H1 (cell line): ENCODE measurements at places on chromosomes 3 and 15. TPM values are rescaled to one million over a fixed set of nuclear protein-coding genes. Genes with fewer than 3 reads are reported as not detected.

The ERICH6 gene
- total RNA-seq = not detected in 2 replicates

DNA sequence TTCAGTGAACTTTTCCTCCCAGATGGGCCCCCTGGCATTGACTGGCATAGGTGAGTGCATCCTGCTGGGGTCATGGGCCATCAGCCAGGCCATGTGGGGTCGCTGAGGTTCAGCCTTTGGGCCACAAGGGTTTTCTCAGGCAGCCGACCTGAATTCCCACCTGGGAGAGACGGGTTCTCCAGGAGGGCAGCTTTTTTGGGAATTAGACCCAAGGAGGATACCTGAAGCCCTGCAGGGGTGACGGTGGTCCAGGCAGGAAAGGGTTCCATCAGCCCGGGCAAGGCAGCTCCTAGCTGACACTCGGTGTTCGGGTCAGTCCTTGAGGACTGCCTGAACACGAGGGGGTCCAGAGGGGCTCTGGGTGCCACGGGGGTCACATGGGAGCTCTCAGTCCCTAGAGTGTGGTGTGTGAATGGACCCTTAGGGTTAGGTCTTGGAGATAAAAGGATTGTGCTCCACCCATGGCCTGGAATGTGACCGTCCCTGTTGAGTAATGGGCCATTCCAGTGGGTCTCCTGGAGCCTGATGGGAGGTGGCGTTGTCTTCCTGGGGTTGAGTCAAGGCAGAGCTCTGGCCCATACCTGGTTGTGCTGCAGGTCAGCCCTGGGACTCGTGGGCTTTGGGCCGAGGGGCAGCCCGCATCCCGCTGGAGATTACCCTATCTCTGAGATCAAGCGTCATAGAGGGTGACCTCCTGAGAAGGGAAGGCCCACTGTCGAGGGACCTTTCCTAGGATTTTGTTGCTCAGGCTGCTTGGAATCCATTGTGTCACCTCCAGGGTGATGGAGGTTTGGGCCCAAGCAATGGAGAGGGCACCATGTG, 192.8 kb downstream of the UBE3A start:
- DNase-seq = no peak

- DNase-seq = no peak
Measured at GRCh38 chr15:40125950-40126349, 17.3 kb upstream of the BMF start.

The TNNC1 gene
- 5.8 and 9.5 TPM in 2 replicates for total RNA-seq

- DNase-seq = no peak
Measured at GRCh38 chr15:49439678-49440395, 16.8 kb downstream of the FGF7 start.

The ESYT3 gene
- total RNA-seq = 7.0 and 7.3 TPM in 2 replicates

The AP3B2 gene
- total RNA-seq = 23.6 and 25.7 TPM in 2 replicates

- DNase-seq = no peak
Measured at GRCh38 chr3:37173806-37174205, 576 bp downstream of the LRRFIP2 start.

The DUOX2 gene
- not detected in 2 replicates for total RNA-seq

The GABRG3 gene
- total RNA-seq = 0.80 and 1.3 TPM in 2 replicates

DNA sequence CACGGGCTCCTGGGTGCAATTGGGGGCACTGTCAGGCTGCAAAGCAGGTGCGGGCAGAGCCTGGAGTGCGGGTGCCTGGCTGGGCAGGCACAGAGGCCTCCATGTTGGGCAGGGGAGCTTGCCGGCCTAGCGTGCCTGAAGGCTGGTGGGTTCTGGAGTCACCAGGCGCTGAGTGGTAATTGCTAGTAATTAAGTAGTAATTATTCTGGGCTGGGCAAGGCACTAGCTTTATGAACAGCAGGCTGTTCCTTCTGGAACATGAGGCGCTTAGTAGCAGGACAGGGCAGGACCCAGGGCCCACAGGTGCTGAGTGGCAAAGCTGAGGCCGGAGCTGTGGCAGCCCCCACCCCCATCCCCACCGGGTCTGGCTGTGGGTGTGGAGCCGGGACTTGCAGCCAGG, 25.3 kb downstream of the PLXNA1 start:
- no peak for DNase-seq

The SLC28A2 gene
- total RNA-seq = not detected in 2 replicates

The CSTA gene
- total RNA-seq = not detected in 2 replicates

GRCh38 chr3:56787784-56788256, 13.9 kb downstream of the ARHGEF3 start:
- no peak for DNase-seq

The GNL3 gene
- 174 and 184 TPM in 2 replicates for total RNA-seq

DNA sequence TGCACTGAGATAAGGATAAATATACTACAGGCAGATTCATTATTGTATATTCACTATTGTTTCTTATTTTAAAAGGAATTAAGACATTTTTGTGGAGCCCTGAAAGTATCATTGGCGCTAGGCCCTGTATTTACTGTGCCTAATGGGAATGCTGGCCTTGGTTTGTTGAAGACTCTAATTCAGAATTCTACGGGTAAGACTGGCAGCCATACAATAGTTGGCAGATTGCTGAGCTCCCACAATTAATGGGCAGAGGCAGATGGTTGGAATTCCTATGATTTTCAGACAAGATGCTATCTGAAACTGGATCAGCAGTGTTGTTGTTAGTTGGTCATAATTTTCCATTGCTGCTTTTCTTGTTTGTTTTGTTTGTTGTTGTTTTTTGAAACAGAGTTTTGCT, 14.7 kb downstream of the PGBD4 start:
- no peak for DNase-seq

GRCh38 chr3:6526861-6527260, 334.1 kb upstream of the GRM7 start:
- DNase-seq = no peak

- DNase-seq = peak; percentile 50
Measured at GRCh38 chr3:169665264-169666075, 2.0 kb upstream of the MECOM start.

DNA sequence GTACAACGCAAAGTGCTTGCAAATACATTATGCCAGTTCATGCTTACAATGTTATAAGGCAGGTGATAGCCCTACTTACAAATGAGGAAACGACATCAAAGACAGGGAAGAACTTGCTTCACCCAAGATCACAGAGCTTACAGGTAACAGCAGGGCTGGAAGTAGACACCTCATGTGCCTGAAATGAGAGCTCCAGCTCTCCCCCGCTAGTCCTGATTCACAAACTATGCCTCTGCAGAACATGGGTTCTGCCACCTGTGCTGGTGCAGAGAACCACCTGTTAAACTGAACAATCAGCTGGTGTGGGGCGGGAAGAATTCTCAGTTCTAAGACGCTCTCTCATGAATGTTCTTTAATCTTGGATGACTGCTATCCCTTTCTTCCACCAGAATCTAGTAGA, 7.4 kb downstream of the RBSN start:
- DNase-seq = no peak

GRCh38 chr3:194350726-194351071, 429 bp downstream of the CPN2 start:
- no peak for DNase-seq

DNA sequence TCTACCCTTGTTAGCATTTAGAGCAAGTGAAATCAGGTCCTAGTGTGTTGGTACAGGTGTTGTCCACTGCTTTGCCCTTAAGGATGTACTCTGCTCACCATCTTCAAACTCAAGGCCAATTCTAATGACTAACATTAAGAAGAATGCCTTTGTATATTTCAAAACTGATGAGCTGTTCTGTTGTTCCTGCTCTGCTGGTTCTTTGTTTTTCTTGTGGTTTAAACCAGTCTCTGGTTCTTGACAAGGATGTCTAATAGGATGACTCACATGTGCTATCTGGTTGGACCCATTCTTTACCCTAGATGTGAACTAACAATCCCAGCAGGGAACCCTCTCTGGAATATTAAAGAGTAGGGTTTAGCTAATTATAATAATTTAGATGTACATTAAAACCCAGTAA, 17.3 kb downstream of the ABHD5 start:
- no peak for DNase-seq

DNA sequence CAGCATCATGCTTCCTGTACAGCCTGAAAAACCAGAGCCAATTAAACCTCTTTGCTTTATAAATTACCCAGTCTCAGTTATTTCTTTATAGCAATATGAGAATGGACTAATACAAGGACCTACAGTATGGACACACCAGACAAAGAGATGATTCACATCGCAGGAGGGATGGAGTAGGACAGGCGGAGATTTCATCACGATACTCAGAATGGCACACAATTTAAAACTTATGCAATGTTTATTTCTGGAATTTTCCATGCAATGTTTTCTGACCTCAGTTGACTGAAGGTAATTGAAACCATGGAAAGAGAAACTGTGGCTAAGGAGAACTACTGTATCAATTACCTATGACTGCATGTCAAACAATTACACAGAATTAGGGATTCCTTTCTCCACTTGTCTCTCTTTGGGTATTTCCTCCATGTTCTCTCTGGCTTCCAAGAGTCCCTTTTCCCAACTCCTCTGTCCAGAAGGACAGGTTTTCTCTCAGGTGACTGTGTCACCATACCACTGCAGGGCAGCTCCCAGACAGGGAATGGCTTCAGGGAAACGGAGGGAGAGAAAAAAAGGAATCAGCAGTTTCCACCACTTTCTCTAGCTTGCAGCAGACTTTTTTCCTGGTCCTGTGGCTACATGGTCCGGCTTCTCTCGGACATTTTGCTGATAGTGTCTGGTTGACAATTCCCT, 3.0 kb upstream of the ANO10 start:
- DNase-seq = no peak

GRCh38 chr3:14303336-14304100, 98.9 kb upstream of the SLC6A6 start:
- DNase-seq = no peak

GRCh38 chr3:77150028-77150427, 110.1 kb downstream of the ROBO2 start:
- no peak for DNase-seq

DNA sequence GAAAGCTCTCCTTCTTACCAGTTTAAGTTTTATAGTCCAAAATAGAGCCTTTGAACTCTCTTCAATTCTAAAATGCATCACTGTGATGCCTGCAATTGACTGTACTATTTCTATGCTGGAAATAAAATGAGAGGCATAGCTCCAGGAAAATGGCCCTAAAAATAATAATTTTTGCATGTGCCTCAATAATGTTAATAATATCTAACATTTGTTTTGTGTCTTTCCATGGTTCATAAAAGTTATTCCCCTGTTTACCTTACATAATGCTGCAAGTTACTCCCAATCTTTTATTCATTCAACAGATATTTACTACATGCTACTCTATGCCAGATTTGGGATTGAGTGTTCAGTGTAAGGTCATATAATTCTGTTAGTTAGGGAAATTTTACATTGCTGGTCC, 574.0 kb downstream of the RBMS3 start:
- DNase-seq = no peak

The PLA2G4D gene
- 0.07 and 0.33 TPM in 2 replicates for total RNA-seq

The UBXN7 gene
- 109 and 122 TPM in 2 replicates for total RNA-seq

DNA sequence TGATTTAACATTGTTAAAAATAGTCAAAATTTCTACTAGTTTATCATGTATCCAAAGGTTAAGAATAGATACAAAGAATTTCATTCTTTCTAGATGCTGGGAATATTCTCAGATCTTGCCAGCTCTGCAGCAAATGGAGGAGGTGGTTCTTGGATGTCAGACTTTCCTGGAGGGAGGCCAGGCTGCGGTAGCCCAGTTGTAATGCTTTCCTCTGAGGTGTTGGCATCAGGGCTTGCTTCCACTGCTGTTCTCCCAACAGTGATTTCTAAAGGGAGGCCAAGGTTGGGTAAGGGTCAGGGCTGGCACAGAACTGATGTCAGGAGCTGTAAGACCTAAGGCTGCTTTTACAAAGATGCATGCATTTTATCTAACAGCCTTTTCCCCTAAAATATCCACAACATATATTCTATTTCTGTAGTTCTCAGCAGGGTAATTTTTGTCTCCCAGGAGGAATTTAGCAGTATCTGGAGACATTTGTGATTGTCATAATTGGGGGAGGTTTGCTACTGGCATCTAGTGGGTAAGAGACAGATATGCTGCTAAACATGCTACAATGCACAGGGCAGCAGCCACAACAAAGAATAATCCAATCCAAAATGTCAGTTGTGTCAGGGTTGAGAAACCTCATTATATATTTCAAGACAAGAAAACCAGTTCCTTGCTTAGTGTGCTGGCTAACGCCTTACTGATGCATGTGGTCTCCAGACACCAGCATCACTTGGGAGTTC, 42.0 kb upstream of the SPTSSB start:
- no peak for DNase-seq

The TLR9 gene
- not detected in 2 replicates for total RNA-seq

The RSRC1 gene
- 27.9 and 29.5 TPM in 2 replicates for total RNA-seq

DNA sequence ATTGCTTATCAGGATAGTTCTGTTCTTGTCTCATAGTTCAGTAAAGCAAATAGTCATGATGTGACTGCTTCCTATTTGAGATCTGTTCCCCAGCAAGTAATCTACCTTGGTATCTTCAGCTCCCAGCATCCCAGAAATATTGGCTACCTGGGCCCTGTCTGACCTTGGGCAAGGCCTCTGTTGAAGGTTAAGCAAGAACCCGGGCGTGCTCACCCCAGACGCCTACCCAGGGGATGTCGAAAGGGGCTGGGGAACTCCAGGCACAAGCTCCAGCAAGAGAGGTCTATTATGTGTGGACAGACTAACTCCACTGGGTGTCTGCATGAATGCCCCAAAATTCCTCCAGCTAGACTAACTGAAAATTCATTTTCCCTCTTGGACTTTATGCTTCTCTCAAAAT, 37.3 kb upstream of the IGF1R start:
- peak; percentile 39 for DNase-seq

DNA sequence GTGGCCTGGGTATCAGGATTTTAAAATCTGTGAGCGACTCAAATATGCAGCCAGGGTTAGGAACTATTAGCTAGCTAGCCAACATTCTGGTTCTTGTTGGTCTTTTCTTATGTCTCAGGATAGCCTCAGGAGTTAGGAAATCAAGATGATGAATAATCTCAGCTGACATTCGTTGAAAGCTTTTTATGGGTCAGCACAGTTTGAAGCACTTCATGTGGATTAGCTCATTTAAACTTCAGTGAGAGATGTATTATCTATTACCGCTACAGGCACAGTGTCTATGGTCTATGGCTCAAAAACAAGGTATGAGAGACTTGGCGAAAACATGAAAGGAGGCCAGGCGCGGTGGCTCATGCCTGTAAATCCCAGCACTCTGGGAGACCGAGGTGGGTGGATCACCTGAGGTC, 187.5 kb upstream of the THRB start:
- DNase-seq = no peak
